Common myeloid progenitor, CD34-positive (primary cell): ENCODE measurements at places on chromosomes 5 and 9.

- peak; percentile 57 for DNase-seq
These were observed 94.9 kb downstream of the DENND1A start for GRCh38 chr9:123834889-123835562.

DNA sequence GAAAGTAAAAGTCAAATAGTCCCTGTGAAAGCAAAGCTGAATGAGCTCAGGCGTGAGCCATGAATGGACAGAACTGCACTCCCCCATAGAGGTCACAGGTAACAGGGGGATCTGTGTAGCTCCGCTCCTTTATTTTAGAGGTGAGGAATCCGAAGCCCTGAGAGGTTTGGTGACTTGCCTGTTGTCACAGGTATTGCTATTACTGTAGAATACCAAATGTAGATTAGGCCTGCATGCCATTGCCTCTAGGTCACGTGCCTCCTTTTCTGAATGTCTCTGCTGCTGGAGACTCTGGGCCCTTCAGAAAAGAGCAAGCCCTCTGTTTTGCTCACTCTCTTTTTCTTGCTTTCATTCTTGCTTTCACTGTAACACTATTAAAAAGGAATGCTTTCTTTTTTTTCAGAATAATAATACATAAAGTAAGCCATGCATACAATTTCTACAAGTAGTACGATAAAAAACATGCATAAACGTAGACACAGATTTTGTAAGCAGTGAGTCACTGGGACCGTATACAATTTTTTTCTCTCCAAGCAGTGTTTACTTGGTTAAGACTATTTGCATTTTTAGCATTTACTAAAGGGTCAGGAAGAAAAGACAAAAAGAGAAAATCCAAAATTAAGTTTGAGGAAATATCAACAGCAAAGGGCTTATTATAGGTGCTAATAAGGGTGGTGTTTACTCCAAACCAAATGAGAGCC, 568.7 kb upstream of the ADAMTS16 start:
- no peak for DNase-seq

DNA sequence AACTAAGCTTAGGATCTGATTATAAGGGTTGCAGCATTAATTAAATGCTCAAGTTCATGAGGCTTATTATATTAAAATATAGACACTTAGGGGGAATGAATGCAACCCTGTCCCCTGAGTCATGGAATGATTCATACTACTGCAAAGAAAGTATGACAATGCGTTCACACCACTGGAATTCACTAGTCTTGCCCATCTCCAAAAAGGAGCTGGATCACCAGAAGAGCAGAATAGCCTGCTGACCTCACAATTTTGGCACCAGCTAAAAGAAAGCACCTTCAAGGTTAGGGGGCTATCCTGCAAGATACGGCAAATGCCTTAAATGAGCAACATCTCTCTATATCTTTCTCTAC, 32.0 kb upstream of the TMED7 start:
- no peak for DNase-seq

GRCh38 chr9:86983620-86984259, 36.4 kb upstream of the GAS1 start:
- DNase-seq: no peak

DNA sequence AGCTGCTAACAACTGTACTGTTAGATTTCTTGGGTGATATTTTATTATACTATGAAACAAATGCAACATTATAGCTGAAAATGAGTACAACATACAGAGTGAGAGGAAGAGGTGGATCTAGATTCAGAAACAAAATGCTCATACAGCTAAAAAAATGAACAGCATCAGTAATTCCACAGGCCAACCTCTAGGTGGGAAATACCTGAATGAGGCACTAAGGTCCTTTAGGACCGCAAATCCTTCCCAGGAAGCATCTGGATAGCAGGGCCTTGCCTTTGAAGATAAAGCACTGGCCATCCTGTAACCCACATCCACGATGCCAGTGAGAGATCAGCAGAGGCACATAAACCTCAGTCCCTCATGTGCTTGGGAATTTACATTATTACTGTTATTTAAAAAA, 310.8 kb downstream of the YTHDC2 start:
- no peak for DNase-seq

GRCh38 chr9:738209-738915, 103.1 kb upstream of the DMRT1 start:
- no peak for DNase-seq

DNA sequence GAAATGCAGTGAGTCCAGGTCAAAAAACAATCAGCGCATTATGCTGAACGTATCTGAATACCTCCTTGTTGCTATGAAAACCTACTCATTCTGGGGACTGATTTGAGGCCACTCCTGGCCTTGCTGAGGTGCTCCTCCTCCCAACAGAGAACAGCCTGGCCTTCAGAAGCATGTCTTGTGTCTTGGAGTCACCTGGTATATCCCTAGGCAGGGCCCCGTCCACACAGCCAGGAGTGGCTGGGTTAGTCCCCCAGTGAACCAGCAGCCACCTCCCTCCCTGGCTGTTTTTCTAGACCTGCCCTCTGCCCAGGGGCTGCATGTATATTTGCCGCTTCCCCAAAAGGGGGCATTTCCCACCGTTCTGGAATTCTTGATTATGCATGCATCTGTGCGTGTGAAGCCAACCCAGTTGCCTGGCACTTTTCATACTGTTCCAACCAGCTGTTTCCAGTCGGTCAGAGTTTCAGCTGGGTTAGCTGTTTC, 99.2 kb upstream of the SPATA31C2 start:
- DNase-seq: no peak

- no peak for DNase-seq
These were observed 188.6 kb downstream of the NR3C1 start for GRCh38 chr5:143214890-143215289.

GRCh38 chr9:95018099-95018936, 291.8 kb downstream of the AOPEP start:
- DNase-seq: peak; percentile 84

DNA sequence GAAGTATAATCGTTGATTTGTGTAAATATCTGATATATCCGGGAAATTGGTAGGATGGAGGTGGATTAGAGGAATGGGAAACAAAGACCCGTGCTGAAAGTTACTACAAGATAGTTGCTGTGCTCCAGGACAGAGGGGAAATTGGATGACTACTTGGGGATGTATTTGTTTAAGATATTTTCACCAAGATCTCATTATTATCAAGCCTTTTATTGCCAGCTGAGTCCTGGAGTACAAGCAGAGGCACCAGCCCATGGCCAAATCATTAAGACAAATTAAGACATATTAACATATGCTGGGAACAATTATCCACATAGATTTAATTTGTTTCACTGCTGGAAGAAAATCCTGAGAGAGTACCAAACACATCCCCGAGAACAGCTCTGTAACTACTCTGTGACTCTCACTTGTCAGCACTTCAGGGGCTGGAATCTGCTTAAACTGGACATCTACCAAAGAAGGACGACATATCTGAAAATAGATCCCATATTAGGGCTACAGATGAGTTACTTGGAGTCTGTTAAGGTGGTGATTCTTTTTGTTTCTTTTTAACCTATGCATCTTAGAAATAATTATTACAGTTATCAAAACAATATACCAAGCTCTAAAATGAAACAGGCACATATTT, 68.2 kb downstream of the SLC1A1 start:
- no peak for DNase-seq
